Umbilical cord (tissue), 2 donors: ENCODE measurements at places on chromosomes 12 and 14. TPM values are rescaled to one million over a fixed set of nuclear protein-coding genes. Genes with fewer than 3 reads are reported as not detected.

ETFBKMT gene
- total RNA-seq, result 8.9 TPM

DNA sequence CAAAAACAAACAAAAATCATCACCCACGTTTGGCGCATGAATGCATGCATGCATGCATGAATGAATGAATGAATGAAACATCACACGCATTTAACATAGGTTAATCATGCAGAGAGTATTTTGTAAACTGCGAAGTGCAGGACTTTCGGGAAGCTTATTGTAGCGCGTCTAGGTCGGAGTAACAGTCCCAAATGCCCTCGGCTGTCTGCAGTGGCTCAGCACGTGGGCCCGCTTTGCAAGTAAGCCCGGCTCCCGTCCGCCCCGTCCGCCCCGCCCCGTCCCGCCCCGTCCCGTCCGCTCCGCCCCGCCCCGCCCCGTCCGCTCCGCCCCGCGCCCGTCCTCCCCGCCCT is 263 bp upstream of the IFT81 start:
- no peak for DNase-seq

DNA sequence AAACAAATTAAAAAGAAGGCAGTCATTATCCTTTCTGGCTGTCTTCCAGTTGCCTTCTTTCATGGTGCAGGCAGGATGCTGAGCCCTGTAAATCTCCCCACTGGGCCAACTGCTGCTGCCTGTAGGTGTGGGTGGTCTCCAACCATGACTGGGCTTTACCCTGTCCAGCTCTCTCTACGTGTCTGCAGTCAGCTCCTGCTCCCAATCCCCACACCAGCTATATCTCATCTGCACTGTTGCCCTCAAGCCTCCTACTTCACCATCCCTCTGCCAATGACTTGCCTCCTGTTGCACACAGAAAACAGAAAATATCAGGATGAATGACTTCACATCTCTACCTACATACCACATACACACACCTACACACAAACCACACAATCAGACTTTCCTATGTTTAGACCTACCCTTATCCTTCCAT is 39.7 kb upstream of the PSMA6 start:
- no peak for DNase-seq

- no peak for DNase-seq
Observed at GRCh38 chr14:60622210-60622916, 26.9 kb downstream of the SIX1 start.

- peak; percentile 45 for DNase-seq
Observed at GRCh38 chr12:30026621-30027234, 243.0 kb upstream of the TMTC1 start.

- DNase-seq, result no peak
Observed at GRCh38 chr14:56183631-56184157, 65.5 kb downstream of the PELI2 start.

DNA sequence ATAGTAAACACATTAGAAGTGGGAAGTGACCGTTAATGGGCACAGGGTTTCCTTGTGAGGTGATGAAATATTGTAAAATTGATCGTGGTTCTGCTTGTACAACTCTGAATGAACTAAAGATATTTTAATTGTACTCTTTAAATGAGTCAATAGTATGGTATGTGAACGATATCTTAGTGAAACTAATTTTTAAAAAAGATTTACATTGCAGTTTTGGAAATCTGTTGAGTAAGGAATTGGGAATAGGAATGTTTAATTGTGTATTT is 1.7 kb downstream of the ZNF410 start:
- no peak for DNase-seq

GRCh38 chr14:58752771-58753201 is 115.0 kb downstream of the DACT1 start:
- peak; percentile 63 for DNase-seq

- peak; percentile 29 for DNase-seq
Observed at GRCh38 chr14:52031781-52032180, 37.1 kb downstream of the NID2 start.

DNA sequence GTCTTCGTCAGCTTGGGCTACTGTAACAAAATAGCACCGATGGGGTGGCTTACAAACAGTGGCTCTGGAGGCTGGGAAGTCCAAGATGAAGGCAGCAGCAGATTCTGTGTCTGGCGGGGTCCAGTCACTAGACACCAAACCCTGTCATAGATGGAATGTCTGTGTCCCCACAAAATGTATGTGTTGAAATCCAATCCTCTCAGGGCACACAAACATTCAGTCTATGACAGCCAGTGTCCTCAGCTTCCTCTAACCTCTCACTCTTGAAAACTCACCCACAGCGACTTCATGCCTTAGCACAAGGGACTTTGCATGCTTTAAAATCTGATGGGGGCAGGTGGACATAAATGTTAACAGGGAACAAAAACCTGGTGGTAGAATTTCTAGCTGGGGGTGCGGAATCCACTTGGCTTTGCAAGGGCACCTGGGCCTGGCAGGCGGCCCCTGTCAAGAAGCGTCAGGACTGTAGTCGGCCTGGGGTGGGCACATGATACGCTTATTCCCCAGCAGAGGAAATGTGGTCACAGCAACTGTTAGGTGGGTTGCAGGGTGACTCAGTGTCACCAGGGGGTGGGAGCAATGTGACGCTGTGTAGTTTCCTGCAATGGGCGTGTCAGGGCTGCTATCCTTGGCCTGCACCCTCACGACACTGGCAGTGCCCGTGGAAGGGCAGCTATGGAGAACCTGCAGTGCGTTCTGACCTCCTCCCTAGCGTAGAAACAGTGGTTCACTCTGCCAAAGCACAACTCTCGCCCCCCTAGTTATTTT is 17.7 kb downstream of the RIN3 start:
- DNase-seq, result no peak

DNA sequence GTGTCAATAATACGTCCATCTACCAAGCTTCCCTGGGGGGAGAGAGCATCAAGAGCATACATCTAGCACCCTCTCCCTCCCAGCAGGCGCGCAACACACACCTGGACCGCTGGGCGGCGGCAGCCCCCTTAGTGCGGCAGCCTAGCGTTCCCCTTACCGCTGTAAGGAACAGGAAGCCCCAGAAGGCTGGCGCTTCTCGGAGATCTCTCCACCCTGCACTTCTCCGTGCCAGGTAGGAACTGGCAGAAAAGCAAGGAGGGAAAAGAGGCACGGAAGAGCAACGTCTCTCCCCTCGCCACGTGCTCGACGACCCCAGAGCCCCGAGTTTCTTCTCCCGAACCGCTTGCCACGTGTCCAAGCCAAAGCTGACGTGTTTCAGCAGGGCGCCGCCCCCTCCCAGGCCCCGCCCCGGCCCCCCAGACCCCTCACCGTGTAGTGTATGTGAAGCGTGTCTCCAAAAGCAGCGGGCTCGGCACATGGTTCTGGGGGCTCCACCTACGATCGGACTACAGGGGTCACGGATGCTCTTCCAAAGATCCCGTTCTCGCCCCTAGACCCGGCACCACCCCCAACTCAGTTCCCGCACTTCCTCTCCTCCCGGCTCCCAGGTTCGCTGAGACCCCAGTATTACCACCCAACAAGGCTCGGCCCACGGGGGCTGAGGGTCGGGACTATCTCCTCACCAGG is 532 bp downstream of the FKBP11 start:
- peak; percentile 50 for DNase-seq

DNA sequence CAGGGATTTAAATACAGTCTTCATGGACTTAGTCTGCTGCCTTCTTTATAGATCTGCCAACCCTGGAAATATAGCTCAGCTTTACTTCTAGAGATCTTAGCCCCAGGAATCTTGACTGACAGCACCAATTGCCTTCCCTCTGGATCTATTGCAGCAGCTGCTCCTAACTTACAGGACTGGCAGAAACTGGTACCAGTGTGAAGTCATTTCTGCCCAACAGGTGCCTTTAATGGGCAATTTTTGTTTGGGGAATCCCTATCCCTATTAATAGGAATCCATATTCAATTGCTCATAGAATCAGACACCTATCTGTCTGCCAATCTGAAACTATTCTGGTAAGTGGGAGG is 27.2 kb downstream of the SPX start:
- peak; percentile 77 for DNase-seq

- peak; percentile 52 for DNase-seq
Observed at GRCh38 chr14:68638141-68638999, 154.5 kb downstream of the ZFP36L1 start.

- peak; percentile 22 for DNase-seq
Observed at GRCh38 chr12:116247377-116247776, 30.1 kb downstream of the MED13L start.

- DNase-seq, result no peak
Observed at GRCh38 chr12:110165540-110166159, 41.5 kb downstream of the IFT81 start.

GRCh38 chr12:132078190-132078589 is 65.9 kb downstream of the DDX51 start:
- DNase-seq, result no peak

- DNase-seq, result no peak
Observed at GRCh38 chr14:105900398-105901160, 374.2 kb downstream of the TMEM121 start.

- DNase-seq, result peak; percentile 37
Observed at GRCh38 chr12:56766535-56766934, 3.4 kb downstream of the HSD17B6 start.

DNA sequence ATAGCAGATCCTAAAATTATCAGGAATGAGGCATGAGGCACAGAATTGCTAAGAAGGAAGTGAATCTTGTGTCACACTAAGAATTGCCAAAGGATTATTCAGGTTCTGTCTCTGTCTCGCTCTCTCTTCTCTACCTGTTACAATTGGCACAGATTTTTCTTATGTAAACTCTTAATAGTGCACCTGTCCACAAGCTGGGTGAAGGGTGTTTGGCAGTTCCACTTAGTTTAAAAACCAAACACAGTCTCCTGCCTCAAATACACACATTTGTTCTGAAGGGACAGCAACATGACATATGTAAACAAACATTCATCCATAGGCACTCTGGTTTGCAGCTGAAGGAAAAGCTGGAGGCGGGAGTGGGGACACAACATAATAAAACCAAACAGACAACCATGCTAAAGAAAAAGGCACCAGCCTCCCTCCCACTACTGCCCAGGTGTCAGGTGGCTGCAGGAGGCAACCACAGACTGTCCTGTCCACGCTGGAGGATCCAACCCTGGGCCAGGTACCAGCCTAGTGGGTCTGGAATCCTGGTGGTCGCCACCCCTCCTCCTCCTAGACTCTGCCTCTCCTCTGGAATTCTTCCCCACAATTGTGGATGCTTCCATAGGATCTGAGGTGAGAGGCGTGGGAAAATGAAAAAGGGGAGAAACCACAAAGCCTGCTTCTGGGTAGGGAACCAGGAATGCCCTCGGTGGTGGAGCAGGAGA is 81.2 kb downstream of the TMEM260 start:
- DNase-seq, result no peak

DNA sequence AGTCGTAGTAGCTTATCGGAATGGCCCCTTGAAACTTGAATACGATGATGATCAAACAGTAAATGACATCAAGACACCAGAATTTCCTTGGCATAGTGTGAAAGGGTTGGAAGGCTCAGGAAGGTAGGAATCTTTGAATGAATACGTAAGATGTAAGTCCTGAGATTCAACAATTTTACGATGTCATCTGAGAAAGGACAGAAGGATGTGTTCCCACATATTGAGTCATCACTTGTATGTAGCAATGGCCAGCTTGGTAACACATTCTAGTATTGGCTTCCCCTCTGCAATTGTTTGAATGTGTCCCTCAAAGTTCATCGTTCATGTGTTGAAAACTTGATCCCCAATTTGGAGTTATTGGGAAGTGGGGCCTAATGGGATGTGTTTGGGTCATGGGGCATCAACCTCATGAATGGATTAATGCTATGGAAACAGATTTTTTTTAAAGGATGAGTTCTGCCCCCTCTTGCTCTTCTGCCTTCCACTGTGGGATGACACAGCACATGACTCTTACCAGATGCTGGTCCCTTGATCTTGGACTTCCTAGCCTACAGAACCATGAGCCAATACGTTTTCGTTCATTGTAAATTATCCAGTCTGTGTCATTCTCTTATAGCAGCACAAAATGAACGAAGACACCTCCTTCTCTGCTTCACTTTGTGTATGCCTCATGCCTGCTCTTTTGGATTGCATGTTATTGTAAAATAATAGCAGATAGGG is 284.6 kb downstream of the BCAT1 start:
- no peak for DNase-seq

DNA sequence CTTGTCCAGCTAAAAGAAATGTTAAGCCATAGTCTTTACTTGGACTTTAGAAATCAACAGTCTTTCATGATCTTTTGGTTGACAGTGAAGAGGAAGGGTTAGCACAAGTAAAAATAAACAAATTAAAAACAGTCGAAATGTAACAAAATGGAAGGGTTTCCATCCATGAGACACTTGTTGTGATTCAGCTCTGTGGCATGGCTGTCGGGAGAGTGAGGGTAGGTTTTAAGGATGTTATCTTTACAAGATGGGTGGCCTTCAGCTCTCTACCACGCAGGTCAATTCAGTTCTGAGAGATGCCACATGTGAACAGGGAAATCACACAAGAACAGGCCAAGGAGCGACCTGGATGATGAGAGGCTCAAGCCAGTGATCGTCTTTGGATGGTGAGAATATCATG is 180.2 kb downstream of the PPM1H start:
- no peak for DNase-seq

OR4E2 gene
- 8.4 TPM for total RNA-seq

TPPP2 gene
- total RNA-seq, result not detected

DNA sequence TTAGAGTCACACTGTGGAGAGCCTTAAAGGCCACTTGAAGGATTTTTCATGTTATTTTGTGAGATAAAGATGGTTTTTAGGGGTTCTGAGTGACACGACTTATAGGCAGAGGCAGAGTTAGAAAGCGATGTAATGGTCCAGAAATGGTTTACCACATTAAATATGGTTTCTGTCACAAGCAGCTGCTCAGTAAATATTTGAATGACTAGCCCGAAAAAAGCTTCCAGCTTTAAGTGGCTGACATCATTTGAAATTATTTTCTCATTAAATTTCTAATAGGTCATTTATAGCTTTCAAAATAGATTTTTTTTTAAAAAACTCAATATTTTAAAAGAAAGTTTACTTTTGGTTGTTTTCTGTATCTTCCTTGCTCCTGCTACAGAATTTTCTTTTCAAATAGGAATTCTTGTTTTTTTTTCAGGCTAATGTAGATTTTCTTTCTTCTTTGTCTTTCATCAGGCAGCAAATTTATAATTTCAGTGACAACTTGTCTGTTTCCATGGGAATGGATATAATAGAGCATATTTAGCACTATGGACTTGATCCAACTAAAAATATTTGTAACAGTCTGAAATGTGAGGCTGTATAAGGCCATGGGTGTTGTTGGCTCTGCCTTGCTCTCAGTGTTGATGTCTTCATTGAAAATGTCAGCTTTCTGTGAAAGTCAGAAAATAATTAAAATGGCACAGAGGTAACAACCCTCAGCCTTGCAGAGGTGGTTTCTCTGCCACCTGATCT is 700.0 kb downstream of the TMTC2 start:
- no peak for DNase-seq

GRCh38 chr12:22122359-22122758 is 76.3 kb downstream of the CMAS start:
- DNase-seq, result peak; percentile 80

SMIM41 gene
- not detected for total RNA-seq

BCAT1 gene
- 122 TPM for total RNA-seq
